ENCODE measurements at places on chromosomes 12 and 14.

DNA sequence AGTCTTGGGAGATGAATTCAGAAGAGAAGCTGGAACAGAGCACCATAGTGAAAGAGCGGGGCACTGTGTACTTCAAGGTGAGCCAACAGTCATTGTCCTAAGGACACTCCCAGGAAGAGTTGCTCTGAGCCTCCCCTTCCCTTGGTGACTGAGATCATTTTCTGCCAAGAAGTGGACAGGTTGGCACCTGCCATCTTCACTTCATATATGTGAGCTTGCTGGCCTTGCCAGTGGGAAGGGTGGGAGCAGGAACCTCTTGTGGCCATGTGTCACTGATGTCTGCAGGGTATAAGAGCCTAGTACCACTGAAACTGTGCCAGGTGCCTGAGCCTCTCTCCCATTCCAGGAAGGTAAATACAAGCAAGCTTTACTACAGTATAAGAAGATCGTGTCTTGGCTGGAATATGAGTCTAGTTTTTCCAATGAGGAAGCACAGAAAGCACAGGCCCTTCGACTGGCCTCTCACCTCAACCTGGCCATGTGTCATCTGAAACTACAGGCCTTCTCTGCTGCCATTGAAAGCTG, 5.3 kb downstream of the FKBP4 start:
- DNase-seq, result no peak

DNA sequence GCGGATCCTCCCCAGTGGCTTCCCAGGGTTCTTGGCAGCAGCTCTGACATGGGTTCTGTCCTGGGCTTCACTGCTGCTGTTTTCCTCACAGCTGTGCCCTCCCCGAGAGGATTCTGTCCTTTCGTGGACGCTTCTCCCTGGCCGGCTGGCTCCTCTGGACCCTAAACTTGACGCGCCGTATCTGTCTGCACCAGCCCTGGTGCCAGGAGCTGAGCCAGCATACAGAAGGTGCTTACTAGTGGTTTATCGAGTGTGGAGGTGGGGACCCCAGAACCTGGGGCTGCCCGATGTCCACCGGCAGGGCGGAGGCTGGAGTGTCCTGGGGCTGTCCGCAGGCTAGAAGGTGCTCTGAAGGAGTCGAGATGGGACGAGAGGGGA, 17.2 kb downstream of the FBRSL1 start:
- DNase-seq, result no peak

DNA sequence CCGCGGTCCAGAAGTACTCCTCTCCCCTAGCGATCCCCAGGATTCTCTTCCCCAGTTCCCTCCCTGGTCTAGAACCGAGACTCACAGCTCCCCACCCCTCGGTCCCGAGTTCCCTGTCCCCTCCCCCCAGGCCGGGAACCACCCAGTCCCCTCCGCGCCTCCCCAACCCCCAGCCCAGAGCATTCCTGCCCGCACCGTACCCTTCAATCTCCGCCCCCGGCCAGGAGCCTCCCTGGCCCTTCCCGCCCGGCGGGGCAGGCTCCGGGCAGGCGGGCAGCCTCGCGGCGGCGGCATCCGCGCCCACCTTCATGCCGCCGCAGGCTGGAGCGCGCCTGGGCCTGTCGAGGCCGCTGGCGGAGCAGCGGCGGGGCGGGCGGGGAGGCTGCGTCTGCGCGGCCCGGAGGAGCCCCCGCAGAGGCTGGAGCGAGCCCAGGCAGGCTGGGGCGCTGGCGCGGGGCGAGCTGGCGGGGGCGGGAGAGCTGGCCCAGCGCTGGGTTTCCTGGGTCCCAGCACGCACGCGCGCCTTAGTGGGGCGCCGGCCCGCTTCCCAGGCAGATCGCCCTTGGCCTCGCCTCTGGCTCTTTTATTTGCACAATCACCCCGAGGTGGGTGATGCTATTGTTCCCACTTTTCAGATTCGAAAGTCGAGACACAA, 22.2 kb upstream of the GPR132 start:
- DNase-seq, result peak; percentile 77

- DNase-seq, result no peak
Measured at GRCh38 chr12:116870306-116870705, 10.9 kb downstream of the HRK start.

DNA sequence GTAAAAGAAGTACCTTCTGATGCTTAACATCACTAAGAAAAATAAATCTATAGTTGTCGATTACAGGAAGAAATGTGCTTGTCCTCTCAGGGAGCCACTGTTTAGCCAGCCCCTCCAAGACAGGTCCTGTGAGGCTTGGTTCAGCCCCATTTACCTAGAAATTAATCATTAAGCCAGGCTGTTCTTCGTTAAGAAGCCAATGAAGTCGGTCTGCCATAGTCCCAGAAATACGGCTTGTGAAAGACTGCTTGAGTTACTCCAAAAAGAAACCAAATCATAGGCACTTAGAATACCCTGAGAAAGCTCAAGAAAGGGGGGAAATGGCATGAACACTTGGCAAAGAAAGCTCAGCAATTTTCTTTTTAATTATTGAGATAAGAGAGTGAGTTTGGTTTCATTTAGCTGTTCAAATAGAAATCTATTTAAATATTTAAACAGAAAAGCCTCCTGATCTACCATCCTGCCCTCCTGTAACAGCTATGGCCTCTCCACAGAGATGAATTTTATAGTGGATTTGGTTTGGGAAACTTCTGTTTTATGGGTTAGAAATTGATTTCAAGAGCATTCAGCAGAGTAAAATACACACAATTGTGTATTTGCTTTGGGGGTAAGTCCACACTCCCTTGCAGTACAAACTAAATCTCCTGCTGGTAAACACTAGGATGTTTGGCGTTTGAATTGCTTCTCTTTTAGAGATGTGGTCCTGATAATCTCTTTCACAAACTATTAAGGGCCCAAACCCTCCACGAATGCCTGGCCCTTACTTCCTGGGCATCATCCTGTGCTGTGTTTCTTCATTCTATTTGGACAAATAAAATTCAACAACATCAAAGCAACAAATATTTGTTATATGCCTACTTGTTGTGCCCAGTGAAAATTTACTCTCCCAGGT, 234.4 kb downstream of the SEC23A start:
- no peak for DNase-seq

- no peak for DNase-seq
Measured at GRCh38 chr14:38705220-38705619, 397.8 kb downstream of the SEC23A start.

DNA sequence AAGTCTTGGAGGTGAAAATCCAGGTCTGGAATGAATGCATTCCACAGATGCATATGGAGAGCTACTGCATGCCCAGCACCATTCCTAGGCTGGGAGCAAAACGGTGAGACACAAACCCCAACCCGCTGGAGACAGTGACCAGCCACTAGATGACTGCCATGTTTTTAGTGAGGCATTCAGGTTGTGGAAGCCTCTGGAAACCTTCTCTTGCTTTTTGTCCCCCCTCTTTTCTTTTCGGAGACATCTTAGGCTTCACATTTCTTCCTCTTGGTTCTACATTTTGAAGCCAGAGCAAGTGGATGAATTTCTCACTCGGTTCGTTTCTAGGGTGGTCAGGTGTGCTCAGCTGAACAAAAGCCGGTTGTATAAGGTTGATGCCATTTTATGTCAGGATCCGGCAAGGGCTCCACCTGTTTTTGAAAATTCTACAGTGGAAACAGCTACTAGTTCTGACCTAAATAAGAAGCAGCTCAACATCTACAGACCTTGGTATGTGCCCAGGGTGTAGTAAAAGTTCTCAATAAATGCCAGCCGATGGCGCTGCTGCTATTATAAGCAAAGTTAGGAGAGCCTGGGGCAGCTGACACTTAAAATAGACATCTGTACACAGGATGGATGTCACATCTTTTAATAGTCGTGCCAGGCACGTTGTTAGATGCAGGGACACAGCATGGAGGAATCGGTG, 1.8 kb upstream of the ZNF839 start:
- peak; percentile 77 for DNase-seq

- peak; percentile 25 for DNase-seq
Measured at GRCh38 chr12:9509464-9510161, 98.1 kb downstream of the KLRB1 start.
